ENCODE measurements at places on chromosomes 1 and 21. TPM values are rescaled to one million over a fixed set of nuclear protein-coding genes. Genes with fewer than 3 reads are reported as not detected.

DNA sequence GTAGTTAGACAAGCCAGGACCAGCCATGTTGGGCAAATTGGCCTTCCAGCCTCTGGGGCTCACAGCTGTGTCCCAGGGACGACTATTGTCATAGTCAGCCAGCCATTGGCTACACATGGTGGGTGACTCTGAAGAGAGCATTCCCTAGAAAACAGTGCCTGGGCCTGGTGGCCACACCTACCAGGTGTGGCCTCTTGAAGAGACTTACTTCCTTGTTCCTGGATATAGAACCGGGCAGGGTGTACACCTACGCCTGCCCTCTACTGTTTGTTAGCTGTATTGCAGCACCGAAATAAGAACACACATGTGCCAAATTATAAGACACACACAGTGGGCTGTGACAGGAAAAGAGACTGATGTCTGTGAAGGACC is 134.6 kb upstream of the ARHGEF16 start:
- peak; percentile 41 for DNase-seq

DNA sequence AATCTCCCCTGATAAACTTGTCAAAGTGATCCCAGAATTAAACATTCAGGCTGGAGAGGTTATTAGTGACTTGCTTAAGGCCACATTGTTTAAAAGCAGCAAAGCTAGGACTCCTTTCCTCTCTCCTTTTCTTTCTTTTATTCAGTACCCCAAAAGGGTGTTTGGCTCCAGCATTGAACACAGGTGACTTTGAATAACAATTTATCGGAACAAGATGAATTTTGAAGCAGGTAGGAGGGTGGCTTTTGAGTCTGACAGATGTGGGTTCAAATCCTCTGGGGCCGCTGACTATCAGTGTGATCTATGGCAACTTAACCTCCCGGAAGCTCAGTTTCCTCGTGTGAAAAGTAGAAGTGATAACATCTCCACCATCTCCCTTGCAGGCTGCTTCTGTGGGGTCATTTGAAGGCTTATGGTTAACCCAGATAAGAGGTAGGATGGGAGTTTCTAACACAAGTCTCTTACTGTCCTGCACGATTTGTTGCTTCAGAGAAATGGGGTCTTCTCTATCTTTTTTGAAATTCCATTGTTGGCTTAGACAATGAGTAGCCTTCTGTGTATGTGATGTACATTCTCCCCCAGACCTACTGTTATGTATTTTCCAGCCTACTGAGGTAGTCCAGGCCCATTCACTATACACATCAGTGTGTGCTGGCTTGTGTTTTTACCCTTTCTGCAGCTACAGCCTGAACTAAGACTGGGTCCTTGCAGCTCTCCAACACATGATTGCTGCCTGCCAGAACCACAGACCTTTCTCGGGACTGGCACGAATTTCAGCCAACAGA is 29.0 kb downstream of the JUN start:
- DNase-seq: no peak

DNA sequence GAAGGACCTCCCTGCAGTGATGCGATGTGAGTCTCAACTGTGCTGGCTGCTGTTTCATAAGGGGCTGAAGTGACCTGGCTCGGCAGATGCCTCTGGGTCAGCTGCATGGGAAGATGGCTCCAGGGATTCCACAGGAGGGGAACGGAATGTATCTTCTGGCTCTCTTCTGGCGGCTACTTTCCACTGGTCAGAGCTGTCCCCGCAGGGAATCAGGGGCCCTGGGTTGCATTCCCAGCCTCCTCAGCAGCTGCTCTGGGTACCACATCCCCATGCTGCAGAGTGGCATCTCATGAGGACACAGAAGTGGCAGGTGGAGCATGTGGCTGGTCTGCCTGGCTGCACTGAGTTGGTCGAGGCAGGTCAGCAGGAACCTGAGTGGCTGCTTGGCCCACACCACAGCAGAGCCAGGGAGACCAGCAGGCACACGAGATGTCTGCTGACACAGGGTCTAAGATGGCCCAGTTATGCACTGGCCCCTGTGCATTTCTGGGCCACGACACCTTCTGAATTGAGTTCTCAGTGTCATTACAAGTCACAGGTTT is 42.8 kb downstream of the POFUT2 start:
- no peak for DNase-seq

DNA sequence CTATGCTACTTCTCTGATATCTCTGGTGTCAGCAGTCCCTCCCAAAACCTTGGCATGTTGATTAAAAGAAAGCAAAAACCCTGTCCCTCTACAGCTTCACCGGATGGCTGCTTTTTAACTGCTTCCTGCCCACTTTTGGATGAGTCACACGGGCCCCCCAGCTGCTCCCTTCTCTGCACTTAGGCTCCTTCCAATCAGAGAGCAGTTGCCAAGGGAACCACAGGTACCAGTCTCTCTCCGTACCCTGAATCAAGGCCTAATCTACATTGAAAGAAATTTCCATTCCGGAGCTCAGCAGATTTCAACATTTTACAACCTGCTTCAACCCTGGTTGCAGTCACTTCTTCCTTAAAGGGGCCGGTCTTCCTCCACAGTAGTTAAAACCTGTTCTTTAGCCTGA is 70.6 kb upstream of the GJB5 start:
- no peak for DNase-seq

S100A5 gene
- 0.45 TPM for polyA plus RNA-seq

KRTAP19-1 gene
- polyA plus RNA-seq: not detected

AMY1A gene
- not detected for polyA plus RNA-seq
